Stimulated activated CD8-positive, alpha-beta memory T cell treated with anti-CD3 and anti-CD28 coated beads, Interleukin-7, amount 100 ng/mL, for 1 hour (primary cell): ENCODE measurements at places on chromosomes 2 and 18.

DNA sequence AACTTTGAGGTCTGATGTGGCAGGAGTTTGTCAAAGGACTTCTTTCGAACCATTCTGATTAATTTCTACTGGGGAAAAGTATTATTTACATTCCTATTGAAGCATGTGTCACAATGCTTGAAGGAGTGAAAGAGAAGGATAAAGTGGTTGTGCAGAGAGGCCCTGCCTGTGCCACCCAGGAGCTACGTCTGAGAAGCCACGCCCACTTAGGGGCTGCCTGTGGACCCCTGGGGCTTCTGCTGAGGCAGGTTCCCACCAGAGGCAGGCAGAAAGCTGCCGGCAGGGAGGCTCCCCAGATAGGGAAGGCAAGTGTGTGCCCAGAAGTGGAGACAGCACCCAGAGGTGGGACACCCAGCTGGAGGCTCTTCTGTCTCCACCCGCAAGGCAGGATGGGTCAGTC, 47.4 kb downstream of the GBX2 start:
- DNase-seq = no peak

DNA sequence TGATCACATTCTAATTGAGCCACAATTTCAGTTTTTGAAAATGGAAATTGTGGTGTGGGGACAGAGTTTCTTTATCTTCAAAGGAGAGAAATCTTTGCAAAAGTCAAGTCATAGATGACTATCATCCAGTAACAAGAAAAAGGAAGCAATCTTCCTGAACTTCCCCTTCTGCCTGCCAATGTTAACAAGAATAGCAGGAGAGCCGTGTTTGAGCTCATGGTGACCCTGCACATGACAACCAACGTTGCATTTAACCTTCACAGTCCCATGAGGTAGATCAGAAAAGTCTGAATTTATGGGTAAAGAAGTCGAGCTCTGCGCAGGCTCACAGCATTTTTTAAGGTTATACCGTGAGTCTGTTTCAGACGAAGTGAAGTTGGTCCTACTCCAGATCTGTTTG, 454.9 kb downstream of the LPIN1 start:
- DNase-seq = no peak

DNA sequence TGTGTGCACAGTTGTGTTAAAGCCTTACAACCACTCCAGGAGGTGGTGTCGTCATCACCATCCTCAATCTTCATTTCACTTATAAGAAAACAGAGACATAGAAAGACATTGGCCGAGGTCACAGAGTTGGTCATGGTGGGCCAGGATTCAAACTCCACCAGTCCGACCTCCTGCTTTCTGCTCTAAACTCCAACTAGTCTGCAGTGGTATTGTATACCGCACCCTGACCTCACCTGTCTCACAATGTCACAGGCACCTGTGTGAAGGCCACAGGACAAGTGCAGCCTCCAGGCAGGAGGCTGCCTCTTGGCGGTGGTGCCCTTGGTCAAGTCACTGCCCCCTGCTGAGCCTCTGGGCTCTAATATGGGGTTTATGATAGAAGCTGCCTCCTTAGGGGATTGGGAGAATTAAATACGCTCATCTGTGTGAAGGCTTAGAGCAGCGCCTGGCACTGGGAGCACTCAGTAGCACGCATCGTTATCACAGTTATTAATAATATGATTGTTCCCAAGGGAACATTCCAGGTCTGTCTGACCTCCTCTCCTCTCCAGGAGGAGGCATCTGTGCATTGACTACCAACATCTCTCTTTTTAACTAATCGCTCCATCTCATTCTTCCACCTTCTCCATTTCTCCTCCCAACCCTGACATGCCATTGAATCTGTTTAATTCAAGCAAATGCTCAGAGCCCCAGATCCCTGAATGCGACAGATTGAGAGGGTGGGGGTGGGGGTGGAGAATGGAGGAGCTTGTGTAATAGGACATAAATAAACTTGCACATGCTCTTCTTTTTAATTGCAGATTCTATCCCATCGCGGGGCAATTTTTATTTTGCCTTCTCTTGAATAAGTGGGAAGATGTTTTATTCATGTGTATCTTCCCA, 112.7 kb downstream of the MCFD2 start:
- DNase-seq = no peak

- no peak for DNase-seq
Observed at GRCh38 chr2:122277956-122278355, 522.5 kb downstream of the TSN start.

DNA sequence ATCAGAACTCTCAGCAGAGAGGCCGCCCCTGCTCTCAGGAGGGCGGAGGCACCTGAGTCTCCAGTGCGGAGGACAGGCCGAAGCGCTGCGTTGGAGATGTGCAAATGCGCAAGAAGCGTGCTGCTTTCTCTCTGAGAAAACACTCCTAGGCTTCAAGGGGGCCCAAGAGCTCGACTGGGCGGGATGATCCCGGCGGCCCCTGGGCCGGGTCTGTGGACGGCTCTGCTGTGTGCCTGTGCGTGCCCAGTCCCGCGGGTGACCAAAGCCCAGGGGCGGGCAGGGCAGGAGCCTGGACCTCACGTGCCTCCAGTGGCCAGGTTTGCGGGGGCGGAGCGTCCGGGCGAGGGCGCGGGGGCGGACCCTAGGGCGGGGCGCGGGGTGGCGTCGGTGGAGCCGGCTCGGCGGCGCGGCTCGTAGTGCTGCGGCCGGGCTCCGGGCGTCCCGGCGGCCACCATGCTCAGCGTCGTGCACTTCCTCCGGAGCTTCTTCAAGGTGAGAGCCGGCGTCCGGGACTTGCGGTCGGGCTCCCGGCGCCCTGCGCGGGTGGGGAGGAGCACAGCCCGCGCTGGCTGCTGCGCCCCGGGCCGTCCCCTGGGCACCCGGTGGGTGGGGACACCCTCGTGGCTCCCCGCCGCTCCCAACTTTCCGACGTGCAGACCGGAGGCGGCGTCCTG, at the start of gene ARHGEF4:
Gene ARHGEF4 (plus strand): TSS at position 414 of the 674 bp plus-strand sequence. CDS start 40 bp downstream, at position 454.
- no peak for DNase-seq

DNA sequence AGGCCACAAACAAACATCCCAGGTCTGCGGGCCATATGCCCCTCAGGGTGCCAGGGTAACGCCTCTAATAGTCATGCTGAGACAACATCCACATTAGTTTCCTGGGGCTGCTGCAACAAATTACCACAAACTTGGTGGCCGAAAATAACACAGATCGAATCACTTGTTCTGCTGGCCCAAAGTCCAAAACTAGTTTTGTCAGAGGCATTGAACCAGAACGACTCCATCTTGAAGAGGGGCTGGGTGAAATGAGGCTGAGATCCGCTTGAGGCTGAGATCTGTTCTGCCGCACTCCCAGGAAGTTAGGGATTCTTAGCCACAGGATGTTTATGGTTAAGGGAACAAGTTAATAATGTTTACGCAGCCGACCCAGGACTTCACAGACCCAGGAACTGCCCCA, 66.7 kb downstream of the COPS8 start:
- DNase-seq = no peak

- no peak for DNase-seq
Observed at GRCh38 chr2:86397986-86398385, 43.2 kb upstream of the KDM3A start.

DNA sequence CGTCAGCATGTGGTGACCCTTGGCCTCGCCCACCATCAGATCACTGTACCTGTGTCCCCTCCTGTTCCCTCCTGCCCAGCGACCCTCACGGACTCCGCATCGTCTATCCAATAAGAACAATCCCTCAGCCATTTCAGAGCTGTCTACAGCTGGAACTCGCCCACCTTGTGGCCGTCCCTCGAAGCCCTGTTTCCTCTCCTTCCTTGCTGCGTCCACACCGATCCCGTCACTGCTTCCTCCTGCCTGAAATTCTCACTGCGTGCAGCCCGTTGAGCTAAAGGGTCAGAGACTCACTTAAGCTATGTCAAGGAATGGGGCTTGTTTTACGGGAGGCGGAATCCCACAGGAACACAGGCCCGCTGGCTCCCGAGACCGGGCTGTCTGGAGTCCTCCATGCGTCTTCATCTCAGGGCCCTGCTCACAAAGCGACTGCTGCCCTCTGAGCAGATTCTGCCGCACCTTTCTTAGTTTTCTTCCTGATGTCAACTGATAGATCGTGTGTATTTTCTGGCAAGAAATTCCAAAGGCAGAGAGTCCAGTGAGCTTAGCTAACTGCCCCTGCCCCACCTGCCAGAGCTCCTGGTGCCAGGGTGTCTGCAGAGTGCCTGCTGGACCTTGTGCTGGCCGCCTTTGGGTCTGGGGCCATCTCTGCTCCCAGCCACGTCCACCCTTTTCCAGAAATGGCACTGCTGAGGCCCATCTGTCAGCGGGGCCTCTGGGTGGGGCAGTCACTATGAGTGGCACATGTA, 35.3 kb downstream of the KLHL29 start:
- no peak for DNase-seq

DNA sequence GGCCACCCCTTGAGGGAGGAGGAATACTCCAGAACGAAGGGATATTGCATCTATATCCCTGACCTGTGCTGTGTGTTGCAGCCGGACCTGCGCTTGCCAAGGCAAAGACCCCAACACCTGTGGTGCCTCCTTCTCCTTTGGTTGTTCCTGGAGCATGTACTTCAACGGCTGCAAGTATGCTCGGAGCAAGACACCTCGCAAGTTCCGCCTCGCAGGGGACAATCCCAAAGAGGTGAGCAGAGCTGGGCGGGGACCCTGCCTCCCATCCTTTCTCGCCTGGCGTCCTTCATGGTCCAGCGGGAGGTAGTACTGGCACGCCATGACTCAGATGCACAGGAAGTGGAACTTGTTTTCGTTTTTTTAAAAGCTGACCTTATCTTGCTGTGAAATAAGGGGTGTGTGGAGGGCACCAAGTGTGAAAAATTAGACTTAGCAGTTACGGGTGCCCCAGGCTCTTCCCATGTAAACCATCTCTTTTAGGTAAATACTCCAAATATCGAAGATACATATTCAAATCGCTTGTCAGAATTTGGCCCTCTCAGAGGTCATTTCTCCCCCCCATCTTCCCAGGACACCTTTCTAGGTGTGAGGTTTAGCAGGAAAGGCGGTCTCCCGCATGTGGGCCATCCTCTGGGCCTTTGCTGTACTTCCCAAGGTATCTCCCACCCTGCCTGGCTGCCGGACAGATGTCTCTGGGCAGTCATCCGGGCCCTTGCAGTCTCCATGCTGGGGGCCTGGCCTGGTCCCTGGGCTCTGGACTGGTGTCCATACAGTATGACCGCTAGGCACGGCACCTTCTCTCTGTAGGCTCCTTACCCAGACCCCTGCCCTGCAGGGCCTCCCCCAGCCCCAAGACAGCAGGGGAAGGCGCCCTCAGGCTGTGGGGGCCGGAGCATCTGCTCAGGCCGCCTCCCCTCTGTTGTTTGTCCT, 57.6 kb downstream of the BOLA3 start:
- no peak for DNase-seq

GRCh38 chr2:42652086-42652485, 83.7 kb downstream of the MTA3 start:
- DNase-seq = no peak

DNA sequence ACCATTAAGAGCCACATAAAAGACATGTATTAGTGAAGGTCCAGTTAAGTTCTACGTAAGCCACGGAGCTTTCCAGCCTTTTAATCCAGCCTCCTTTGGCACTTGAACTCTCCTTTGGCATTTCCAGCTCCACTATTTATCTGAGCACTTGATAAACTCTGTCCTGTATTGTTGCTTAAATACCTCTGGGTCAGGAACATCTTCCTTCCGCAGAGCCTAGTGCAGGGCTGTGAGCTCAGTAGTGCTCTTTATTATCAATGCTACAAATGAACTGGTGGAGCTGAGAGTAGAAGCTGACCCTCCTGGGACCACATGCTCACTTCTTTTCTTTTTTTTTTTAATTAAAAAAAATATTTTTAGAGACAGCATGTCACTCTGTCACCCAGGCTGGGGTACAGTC, 4.9 kb downstream of the STPG4 start:
- no peak for DNase-seq

DNA sequence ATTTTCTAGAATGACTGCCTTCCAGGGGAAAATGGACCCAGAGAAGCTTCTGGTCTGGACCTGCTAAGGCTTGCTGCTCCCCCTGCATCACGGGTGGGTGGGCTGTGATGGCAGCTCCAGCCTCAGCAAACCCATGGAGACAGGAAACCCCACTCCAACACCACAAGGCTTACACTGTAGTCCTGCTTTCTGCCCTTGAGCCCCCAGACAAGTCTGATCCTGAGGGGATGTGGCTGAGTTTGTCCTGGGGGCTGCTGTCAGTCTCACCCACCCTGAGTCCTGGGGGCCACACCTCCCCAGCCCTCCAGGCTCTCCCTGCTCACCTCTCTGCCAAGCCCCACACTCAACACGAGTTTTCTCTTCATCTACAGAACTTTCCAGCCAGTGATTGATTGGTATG, 279.4 kb downstream of the EIPR1 start:
- DNase-seq = no peak

- no peak for DNase-seq
Observed at GRCh38 chr2:43129676-43130547, 96.5 kb downstream of the ZFP36L2 start.
